CD4-positive, alpha-beta T cell treated with Interleukin-21 for 1 hour (primary cell): ENCODE measurements at places on chromosomes 3 and 15.

GRCh38 chr15:67072958-67073357 lies 7.6 kb downstream of the SMAD3 start:
- no peak for DNase-seq

DNA sequence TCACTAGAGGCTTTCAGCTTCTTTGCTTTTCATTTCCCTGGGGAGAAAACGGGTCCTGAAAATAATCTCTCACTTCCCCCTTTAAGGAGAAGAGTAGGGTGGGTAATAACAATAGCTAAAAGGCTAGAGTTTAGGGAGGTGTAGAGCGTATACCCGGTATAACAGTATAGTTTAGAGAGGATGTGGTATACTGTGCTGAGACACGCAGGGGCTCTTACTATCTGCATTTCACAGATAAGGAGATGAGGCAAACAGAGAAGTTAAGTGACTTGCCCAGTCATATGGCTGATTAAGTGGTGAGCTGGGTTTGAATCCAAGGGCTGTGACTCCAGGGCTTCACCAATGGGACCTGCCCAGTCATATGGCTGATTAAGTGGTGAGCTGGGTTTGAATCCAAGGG lies 15.0 kb upstream of the KCNMB3 start:
- no peak for DNase-seq

DNA sequence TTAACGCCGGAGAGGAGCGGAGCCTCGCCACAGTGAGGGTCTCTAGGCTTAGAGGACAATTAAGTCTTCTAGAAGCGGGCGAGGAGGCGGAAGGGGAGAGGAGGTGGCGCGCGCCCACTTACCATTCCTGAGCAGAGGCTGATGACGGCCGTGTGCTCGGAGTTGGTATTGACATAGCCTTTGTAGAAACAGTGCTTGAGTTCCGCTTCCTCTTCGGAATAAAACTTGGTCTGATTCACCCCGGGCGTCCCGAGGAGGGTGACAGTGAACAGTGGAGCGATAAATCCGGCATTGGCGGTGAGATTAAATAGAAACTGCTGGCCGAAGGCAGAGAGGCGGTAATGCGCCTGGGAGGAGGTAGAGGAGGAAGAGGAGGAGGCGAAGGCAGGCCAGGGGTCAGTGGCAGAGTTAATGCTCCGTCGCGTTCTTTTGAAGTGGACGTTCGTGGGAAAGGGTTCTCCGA lies 1.3 kb downstream of the ADAMTS9 start:
- no peak for DNase-seq

- DNase-seq, result no peak
Observed at GRCh38 chr15:98333251-98333650, 315.1 kb upstream of the IGF1R start.

DNA sequence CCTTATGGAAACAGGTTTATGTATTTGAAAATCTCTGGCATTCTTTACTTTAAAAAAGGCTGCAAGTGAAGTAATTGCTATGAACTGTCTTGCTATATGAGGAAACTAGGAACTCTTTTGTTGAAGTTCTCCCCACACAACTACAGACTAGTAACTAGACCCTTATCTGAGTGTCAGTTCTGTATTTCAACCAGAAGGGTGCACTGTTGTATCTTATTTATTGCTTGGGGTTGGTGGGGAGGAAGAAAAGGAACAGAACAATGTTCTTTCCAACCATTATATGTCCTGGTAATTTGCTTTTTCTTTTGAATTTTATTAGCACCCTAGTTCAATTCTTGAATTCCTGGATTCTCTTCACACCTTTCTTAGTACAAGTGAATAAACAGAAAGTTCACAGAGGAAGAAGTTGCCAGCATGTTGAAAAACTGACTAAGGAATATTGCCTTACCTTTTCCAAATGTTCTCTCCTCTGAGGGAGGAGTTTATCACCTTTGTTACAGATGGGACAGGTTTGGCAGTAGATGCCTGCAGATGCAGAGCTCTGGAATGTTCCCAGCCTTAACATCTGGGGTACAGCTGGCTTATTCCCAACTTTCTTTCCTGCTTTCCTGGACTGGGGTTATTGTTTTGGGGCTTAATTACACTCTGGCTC lies 162.4 kb upstream of the CFAP20DC start:
- peak; percentile 52 for DNase-seq

DNA sequence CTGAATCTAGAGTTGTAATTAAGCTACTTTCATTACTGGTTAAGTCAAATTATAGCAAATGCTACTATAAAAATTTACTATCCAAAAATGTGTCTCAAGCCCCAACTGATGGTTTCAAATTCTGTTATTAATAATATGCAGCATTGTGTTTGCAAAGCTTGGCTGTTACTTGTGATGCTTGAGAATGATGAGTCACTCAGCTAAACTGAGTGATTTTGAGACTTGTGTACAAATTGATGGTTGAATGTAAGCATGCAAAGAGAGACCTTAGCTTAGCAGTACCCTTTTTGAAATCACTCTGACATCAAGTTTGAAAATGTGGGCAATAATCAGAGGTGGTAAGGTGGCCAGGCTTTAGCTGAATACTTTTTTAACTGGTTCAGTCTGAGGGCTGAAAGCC lies 27.6 kb downstream of the OPA1 start:
- DNase-seq, result no peak

DNA sequence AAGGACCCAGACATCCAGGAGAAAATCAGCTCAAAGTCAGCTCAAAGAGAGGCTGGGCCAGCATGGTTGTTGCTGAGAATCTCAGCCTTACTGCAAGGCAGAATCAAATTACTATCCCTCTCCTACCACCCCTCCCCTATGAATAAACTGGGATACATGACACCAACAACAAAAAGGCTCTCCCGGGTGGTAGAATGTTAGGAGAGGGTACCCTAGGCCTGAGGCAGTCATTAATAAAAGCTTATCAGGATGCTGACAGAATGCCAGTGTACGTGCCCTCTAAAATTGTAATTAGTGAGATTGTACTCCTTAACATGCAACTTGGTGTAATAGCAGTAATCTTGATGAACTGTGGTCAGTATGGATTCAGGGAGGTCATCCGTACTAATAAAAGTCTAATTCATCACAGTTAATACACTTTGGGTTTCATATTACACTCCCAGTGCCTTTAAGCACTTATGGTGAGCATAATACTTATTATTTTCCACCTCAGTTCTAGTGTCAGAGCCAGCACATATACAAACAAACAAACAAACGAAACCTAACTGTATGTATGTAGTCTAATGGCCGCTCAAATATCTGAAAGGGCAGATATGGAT lies 76.5 kb downstream of the B3GALNT1 start:
- no peak for DNase-seq

GRCh38 chr3:140355481-140355880 lies 322.4 kb upstream of the TRIM42 start:
- no peak for DNase-seq

DNA sequence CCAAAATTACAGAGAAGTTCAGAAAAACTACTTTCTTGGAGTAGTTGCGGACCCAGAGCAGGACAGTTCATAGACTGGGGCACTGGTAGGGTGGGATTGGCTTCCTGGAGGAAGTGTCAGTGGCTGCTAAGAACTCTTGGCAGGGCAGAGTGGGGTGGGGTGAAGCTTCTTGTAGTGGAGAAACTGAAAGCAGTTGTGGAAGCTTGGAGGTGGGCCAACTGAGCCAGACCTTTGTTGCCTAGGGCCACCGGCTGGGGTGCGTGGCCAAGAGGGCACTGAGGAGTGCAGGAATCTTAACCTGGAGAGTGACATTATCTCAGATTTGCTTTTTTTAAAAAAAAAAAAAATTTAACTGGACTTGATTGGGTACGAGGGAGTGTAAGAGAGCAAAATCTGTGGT lies 3.1 kb downstream of the KAT2B start:
- DNase-seq, result peak; percentile 62

GRCh38 chr15:88225461-88225860 lies 31.1 kb downstream of the NTRK3 start:
- no peak for DNase-seq

- no peak for DNase-seq
Observed at GRCh38 chr3:71117572-71118247, 465.8 kb downstream of the FOXP1 start.

GRCh38 chr15:80473286-80474223 lies 69.4 kb downstream of the ARNT2 start:
- DNase-seq, result no peak

GRCh38 chr3:56667973-56668579 lies 15.0 kb downstream of the TASOR start:
- DNase-seq, result no peak

- DNase-seq, result no peak
Observed at GRCh38 chr15:27414168-27414870, 443.3 kb downstream of the GABRG3 start.

GRCh38 chr15:99502182-99502581 lies 63.6 kb upstream of the MEF2A start:
- peak; percentile 9 for DNase-seq

DNA sequence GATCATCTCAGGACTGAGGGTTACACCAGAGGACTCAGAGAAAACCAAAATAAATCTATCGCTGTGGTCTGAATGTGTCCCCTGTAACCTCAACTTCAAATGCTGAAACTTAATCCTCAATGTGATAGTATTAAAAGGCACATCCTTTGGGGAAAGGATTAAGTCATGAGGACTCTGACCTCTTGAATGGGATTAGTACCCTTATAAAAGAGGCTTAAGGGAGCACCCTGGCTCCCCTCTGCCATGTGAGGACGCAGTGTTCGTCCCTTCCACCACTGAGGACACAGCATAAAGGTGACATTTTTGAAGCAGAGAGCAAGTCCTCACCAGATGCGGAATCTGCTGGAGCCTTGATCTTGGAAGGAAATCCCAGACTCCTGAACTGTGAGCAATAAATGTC lies 39.5 kb downstream of the SRPRB start:
- DNase-seq, result no peak

- no peak for DNase-seq
Observed at GRCh38 chr3:108940166-108940565, 13.5 kb downstream of the GUCA1C start.

DNA sequence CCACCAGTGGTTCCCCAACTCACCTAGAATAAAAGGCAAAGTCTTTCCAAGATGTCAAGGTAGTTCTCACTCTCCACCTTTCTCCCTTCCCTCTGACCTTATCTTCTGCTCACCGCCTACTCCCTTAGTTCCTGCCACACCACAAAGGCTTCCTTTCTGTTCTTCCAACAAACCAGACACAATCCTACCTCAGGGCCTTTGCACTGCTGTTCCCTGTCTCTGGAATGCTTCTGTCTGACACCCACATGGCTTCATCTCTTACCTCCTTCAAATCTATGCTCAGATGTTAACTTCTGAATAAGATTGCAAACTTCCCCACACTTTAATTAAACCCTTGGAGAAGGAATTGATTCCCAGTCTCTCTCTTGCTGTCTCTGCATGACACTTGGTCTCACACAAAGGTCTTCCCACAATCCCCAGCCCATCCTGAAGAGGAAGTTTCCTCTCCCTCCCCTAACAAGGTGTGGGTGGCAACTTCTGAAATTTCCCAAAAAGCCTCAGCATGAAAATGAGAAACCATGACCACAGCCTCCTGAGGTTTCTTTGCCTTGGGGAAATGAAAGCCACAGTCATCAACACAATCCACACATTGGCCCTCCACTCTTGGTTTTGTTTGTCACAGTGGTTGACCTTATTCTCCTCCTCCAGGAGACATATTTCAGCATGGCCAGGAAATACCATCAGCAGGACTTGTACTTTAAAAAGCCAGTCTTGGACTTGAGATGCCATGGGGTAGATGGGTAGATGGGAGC lies 3.0 kb upstream of the RYK start:
- no peak for DNase-seq

DNA sequence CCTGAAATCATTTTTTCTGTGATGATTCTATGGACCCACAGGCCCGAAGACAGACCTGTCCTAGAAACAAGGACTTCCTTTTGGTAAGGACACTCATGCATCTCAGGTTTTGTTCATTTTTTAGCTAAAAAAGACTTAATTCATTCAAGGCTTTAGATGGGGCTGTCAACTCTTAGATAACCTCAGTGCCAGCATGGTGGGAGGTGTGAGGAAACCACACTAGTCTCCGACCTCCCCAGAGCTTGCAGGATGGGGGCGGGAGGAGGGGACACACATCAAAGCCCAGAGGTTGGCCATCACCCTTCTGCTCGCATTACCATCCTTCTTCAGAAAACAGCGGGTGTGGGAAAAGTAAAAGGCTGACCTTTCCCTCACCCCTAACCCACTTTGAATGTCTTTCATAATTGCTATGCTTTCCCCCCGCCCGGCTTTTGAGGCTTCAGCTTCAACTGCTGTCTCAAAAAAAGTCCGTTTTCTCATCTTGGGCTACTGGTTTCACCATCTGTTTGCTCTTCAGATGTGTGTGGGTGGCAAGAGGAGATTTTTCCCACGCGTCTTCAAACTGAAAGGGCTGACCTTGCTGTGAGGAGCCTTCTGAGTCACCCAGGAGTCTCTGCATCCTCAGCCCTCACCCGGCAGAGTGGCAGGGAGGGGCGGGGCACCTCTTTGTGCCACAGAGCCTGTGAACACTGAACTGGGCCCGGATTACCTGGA lies 27.6 kb upstream of the CXCR6 start:
- peak; percentile 69 for DNase-seq

- DNase-seq, result no peak
Observed at GRCh38 chr3:186418671-186419145, 56.7 kb upstream of the DGKG start.

- no peak for DNase-seq
Observed at GRCh38 chr15:64051407-64052259, 5.3 kb upstream of the DAPK2 start.

GRCh38 chr3:63864008-63864964 lies 619 bp downstream of the ATXN7 start:
- DNase-seq, result peak; percentile 44

- no peak for DNase-seq
Observed at GRCh38 chr15:91342097-91342496, 242.0 kb downstream of the SV2B start.

DNA sequence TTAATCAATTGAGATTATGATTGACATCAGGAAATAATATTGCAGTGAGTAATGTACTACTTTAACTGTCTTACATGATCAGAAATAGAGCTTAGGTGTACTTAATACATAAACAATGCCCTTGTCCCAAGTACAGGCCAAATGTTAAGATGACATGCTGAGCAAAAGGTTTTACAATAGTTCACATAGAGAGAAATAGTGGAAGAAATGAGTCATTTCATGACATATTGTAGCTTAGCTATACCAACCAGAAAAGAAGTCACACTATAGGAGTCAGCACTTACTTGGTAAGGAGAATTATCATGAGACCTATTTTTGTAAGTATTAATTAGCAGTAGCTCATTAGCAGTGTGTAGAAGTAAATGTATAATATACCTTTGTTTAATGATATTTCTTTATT lies 96.4 kb upstream of the NANOGP8 start:
- DNase-seq, result no peak

- DNase-seq, result peak; percentile 9
Observed at GRCh38 chr3:28916713-28917499, 364.0 kb upstream of the RBMS3 start.

GRCh38 chr3:50158530-50159146 lies 3.5 kb downstream of the SEMA3F start:
- DNase-seq, result no peak

DNA sequence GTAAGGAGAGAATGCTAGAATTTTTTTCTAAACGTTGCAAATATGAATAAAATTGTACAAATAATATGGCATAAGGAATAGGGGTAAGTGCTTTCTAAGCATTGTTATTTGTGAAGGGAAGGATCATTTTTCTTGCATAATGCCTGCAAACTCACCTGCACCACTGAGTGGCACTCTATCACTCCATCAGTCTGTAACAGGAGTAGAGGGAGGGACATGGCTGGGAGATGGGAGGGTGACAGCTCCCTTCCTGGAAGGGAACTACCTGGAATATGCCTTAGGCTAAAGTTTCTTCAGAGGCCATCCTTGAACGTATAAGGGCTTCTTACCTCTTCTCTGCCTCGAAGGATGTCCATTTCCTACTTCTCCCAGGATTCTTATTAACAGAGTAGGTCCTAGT lies 3.0 kb downstream of the NAALADL2 start:
- DNase-seq, result no peak

GRCh38 chr3:66473181-66473580 lies 27.6 kb downstream of the LRIG1 start:
- DNase-seq, result no peak
